Peyer's patch (tissue), 4 donors: ENCODE measurements at places on chromosomes 5 and 9.

GRCh38 chr9:103942651-103943050, 151.5 kb upstream of the SMC2 start:
- DNase-seq = no peak

DNA sequence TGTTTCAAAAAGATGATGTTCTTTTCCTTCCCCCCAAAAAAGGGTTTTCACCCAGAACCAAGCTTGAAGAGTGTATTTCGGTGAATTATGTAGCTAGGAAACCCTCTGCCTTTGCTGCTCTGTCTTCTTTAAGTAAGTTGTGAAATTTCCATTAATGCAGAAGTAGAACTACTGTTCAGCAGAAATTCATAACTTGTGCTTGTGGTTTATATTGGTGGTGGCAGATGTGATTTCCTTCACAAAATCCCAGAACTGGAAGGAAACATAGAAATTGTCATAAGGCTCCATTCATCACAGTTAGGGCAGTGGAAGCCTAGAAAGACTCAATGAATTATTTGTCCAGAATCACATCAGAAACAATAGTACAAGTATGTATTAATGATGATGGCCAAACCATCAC, 42.1 kb upstream of the DAB2 start:
- DNase-seq = no peak

- no peak for DNase-seq
Observed at GRCh38 chr9:114060070-114060469, 18.0 kb downstream of the AMBP start.

- DNase-seq = no peak
Observed at GRCh38 chr5:113089653-113090335, 113.2 kb downstream of the DCP2 start.
